ENCODE measurements at places on chromosomes 1 and 21.

- no peak for DNase-seq
Measured at GRCh38 chr1:218785928-218786327, 387.8 kb upstream of the LYPLAL1 start.

GRCh38 chr1:1436630-1437032, 1.1 kb downstream of the VWA1 start:
- DNase-seq, result no peak

- no peak for DNase-seq
Measured at GRCh38 chr21:41418393-41418792, 7.6 kb upstream of the MX1 start.

DNA sequence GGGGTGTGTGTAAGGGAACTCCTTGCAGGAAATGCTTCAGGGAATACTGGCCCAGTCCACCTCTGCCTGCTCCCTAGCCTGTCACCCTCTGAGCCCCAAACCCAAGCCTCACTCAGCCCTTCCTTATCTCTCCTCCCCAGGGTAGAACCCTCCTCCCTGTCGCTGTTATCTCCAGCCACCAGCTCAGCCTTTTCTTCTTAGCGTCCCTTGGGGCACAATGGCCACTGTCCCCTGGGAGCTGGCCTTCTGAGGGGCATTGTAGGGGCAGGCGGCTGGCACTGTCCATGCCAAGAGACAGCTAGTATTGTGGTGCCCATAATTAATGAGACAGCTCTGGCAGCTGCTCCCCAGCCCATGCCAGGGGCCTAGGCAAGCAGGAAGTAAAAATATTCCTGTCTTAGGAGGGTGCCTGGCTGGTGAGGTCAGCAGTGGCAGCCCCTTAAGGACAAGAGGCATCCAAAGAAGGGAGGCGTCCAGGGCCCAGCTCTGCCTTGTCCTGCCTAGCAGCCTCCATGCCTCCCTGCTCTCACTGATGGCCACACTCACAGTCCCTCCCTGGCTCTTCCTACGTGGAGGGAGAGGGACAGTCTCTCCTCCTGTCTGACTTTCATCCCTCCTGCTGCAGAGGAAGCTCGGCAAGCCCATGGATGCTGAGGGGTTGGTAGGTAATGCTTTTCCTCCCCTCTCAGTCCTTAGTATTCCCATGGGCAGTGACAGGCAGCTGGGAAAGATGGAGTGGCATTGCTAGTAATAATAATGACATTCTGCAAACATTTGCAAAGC, 37.5 kb downstream of the KCNQ4 start:
- DNase-seq, result no peak

GRCh38 chr1:201637282-201638079, 98.6 kb downstream of the NAV1 start:
- DNase-seq, result no peak

- DNase-seq, result no peak
Measured at GRCh38 chr1:64955097-64956009, 11.0 kb downstream of the JAK1 start.

- no peak for DNase-seq
Measured at GRCh38 chr1:170596701-170597100, 64.7 kb downstream of the GORAB start.

- no peak for DNase-seq
Measured at GRCh38 chr1:66476774-66477173, 57.2 kb upstream of the SGIP1 start.

- no peak for DNase-seq
Measured at GRCh38 chr1:172977296-172978017, 73.3 kb downstream of the TNFSF18 start.

DNA sequence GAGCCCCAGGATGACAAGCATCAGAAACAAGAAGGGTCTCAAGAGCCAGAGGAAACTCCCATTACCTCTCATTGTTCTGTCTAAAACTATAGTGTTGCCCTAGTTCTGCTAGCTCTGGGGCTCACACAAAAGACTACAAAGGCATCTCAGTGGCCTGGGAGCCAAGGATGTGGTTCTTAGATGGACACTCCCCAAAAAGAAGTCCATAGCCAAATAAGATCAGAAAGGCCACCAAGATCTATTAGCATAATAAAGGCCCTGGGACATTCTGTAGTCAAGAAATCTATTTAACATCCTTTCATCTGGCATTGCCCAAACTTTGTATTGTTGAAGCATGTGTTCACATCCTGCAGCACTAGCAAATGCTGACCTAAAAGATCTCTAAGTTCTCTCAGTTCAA, 99.5 kb downstream of the EDEM3 start:
- DNase-seq, result no peak

- no peak for DNase-seq
Measured at GRCh38 chr21:46639489-46640386, 4.3 kb downstream of the PRMT2 start.

GRCh38 chr1:60870269-60870865, 212.0 kb upstream of the NFIA start:
- DNase-seq, result no peak

DNA sequence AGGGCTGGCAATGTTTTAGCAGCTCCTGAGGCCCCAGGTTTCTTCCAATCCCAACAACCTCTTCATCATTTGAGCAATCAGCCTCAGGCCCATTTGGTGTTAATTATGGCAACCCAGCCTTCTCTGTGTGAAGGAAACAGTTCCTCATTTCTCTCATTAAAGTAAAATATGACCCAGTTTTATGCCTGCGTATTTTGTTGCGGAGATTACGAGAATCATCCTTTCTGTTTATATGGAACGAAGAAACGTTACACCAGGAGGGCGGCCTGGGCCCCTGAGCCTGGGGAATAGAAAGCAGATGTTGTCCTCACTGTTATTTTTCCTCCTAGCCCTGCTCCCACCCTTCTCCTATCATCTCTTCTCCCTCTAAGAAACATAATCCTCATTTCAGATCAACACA, 332.2 kb upstream of the USP24 start:
- no peak for DNase-seq

DNA sequence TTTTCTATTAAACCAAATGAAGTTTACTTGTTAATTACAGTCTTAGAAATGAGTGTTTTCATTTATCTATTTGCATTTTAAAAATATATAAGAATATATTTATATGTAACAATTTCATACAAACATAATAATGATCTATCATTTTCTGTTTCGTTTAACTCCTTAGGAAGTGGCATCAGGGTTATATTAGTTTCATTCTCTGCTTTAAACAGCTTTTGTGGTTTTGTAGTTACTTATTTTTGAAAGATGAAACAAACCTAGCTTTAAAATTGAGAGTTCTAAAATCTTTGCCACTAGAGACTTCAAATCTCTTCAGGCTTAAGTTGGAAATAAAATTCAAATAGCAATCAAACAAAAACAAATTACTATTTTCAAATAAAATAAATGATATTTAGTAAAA, 2110.6 kb downstream of the MRPL39 start:
- no peak for DNase-seq

DNA sequence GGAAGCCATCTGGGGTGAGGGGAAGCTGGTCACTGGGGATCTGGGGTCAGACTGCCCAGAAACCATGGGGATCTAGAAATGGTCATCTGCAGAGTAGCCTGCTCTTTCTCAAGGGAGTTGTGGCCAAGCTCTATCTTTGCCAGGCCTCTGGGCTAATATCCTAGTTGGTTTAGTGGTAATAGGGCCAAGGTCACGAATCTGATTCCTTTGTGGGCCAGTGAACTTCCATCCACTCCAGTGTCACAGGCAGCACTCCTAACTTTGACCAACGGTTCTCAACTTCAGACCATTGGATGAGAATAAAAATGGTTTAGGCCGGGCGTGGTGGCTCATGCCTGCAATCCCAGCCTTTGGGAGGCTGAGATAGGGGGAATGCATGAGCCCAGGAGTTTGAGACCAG, 28.1 kb upstream of the PPP2R5A start:
- DNase-seq, result no peak

DNA sequence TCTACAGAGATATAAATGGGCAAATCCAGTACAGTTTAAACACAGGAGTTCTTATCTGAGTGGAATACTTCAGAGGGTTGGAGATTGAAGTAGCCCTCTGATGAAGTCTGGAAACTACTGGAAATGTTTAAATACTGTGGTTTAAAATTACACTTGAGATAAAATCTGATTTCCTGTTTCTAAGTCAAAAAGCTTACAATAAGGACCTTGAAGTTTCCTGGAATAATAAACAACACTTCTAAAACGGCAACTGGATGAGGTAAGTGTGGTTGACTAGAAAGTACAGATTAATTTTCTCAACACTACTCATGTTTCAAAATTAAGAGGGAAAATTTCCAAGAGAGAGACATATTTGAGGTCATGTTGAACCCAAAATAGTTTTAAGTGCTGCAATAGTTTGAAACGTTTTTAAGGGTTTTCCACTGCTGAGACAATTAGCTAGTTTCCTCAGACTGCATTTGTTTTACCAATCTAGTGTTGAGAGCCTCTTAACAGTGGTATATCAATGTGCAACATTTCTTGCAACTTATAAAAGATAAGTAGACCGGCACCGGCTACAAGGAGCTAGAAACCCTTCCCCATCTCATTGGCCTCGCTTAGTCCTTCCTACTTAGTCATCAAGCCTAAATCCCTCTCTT, 27.4 kb downstream of the KCNA3 start:
- DNase-seq, result no peak

GRCh38 chr1:241721011-241721410, 68.9 kb downstream of the WDR64 start:
- no peak for DNase-seq

DNA sequence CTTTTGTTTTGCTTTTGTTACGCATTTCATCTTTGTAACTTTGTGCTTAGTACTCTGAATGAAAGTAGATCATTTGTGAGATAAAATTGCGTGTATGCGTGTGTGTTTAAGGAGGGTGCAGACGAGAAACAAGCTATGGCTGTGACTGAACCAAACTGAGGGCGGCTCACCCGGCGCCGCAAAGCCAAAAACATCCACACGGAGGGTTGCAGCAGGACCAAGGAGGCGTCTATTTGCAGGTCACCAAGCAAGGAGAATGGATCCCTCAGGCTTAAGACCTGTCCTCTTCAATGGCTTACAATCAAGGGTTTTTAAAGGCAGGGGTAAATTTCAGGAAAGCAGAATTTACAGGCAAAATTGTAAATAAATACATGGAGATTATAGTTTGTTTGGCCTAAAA, 12.8 kb downstream of the GCSAML start:
- no peak for DNase-seq

Data from amniotic stem cell (primary cell).